Stimulated activated CD4-positive, alpha-beta T cell treated with anti-CD3 and anti-CD28 coated beads, TNF-alpha, amount 100 ng/mL, for 48 hours (primary cell): ENCODE measurements at places on chromosomes 12 and 14.

DNA sequence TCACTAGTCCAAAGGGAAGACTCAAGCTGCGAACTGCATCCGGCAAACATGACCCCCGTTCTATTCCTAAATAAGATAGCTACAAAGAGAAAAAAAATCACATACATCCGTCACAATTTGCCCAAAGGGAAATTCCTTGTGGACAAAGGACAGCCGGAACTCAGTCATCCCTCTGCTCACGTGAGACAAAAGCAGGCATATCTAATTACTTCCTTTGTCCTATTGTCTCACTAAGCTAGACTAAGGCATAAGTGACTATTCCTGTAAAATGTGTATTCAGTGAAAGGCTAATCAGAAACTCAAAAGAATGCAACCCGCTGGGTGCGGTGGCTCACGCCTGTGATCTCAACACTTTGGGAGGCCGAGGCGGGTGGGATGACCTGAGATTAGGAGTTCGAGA is 27.2 kb upstream of the NINJ2 start:
- no peak for DNase-seq

DNA sequence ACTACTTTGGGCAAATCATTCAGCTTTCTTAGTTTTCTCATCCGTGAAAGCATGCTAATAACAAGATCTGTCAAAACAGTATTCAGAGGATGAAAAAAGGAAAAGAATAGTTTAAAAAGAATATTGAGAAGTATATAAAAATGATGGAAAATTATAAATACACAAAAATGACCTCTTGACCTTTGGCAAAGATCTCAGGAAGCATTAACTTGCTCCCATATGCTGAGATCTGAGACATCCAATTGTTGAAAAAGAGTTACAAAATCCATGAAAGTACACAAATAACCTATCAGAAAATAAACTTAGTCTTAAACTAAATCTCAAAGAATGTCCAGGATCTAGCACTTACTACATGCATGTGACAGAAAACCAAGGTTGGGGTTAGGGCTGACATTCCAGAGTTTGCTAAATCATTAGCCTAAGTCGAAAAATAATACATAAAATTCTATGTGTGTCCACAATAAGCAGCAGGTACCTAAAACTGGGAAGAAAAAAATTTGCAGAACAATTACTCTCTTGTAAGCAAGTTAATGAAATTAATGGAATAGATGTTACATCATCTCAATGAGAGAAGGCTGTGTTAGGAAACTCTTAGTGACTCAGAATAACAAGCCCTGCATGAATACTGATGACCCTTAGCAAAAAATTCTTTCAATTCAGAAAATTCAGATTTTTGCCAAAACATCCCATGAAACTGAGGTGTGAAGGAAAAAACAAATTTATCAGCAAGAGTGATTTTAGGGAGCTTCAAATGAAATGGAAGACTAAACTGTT is 3.4 kb downstream of the PAH start:
- DNase-seq = no peak

- no peak for DNase-seq
Observed at GRCh38 chr14:74518221-74518620, 24.7 kb downstream of the ISCA2 start.

DNA sequence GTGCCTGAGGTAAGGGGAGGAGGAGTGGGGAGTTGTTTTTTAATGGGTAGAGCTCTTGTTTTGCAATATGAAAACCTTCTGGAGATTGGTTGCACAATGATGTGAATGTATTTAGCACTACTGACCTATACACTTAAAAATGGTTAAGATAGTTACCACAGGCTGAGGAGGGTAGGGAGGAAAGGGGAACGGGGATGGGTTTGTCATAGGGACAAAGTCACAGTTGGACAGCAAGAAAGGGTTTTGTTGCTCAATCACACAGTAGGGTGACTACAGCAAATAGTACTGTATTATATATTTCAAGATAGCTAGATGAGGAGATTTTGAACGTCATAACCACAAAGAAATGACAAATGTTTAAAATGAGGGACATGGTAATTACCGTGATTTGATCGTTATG is 1562.4 kb downstream of the AACS start:
- no peak for DNase-seq

DNA sequence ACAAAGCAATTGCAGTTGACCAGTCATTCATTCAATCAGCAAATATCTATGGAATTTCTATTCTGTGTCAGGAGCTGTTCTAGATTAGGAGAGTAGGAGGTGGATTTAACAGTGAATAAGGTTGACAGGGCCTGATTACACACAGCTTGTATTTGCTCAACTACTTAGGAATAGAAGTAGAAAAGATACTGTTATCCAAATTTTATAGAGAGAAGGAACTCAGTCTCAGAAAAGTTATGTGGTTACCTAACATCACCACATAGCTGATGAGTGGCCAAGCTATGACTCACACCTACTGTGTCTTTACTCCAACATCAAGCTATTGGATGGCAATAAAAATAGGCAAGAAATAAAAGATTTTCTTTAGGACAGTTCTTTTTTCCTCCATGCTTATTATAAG is 374.8 kb downstream of the RMST start:
- no peak for DNase-seq

DNA sequence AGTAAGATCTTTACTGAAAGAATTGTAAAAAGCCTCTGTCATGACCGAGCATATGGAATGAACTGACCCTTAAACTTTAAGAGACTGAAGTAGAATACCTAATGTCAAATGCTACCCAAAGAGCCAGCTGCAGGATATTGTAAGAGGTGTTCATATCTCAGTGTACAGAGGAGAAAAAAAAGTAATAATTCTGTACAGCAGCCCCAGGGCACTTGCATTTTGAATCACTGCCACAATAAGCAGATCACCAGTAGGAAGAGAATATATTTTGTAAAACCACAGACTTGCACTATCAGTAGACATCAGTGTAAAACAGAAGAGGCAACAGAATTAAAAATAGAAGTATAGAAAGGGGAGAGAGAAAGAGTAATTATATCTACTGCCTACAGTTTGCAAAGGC is 162.6 kb downstream of the PPFIA2 start:
- no peak for DNase-seq

DNA sequence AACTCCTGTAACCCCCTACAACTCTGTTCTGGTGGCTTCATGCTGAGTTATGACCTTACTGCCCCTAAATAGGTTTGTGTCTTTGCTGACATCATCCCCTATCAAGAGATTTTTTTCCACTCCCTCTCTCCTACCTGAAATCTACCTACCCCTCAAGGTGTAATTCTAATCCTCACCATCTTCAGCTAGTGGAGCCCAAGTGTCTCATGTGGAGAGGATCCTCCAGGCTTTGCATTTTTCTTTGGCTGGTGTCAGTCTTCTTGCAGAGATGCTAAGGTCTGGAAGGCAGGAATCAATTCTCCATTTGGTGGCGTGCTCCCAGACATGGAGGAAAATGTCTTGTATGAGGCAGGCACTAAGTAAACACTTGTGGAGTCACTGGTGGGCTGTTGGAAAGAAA is 74.8 kb upstream of the PRMT8 start:
- DNase-seq = no peak

- DNase-seq = no peak
Observed at GRCh38 chr12:105920161-105920684, 218.5 kb downstream of the NUAK1 start.

DNA sequence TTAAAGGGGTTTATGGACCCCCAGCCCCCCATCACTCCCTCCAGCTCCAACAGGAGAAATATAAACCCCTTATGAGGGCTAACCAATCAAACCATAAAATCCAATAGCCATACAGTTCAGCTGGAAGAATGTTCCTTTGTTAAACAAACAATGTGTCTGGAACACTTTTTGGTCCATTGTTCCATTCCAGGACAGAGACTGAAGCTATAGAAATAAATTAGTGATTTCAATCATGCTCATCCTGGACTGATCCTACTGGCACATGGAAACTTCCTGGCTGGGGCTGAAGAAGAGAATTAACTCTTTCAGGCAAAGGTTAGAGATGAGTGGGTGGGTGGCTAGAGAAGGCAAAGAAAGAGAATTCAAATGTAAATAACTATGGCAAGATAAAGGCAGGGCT is 63.4 kb downstream of the ANO2 start:
- no peak for DNase-seq

DNA sequence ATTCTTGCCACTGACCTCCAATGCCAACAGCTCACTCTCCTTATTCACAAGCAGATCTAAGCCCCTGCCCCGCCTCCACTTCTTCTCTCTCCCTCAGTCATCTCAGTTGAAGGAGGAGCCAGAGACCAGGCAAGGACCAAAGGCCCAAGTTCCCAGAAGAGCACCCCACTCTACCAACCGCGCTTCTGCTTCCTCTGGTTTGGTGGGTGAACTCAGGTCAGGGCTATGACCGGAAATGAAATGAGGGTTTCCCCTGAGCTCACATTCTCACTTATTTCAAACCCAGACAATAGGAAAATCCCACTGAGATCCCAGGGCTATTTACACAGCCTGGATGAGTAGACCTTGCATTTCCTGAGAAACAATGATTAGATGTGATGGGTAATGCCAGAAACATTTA is 9.9 kb downstream of the DPF3 start:
- DNase-seq = no peak

- DNase-seq = no peak
Observed at GRCh38 chr12:52010152-52010622, 3.4 kb downstream of the TAMALIN start.

DNA sequence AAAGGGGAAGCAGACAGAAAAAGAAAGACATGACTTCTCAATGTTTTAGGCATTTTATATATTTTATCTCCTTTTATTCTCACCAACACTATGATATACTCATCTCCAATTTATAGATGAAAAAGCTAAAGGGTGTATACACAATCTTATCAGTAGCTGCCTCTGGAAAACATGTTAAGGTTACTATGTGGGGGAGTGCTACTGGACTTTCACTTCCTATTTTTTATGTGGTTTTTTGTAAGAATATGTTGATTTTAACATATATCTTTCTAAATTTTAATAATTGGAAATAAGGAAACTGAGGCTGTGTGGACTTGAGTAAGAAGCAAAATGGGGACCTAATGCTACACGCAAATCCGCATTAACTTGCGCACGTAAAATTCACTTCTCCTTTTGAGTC is 99.6 kb upstream of the PDE3A start:
- DNase-seq = no peak

GRCh38 chr14:100626614-100627013 is 39.4 kb upstream of the BEGAIN start:
- DNase-seq = no peak

DNA sequence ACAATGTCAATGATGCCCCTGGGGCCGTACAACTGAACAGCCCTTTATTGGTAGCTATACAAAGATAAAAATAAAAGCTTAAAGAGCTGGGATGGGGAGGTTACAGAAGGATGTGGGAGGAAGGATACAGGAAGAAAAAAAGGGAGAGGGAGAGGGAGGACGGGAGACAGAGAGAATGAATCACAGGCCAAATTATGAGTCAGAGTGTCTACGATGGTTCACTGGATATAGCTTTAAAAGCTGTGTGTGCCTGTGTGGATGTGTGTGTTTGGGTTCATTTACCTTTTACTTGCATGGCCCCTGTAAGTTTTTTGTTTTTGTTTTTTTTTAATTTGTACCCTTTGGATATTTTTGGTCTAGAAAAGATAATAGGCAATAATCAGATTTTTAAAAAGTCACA is 111.9 kb downstream of the CCDC60 start:
- DNase-seq = no peak

DNA sequence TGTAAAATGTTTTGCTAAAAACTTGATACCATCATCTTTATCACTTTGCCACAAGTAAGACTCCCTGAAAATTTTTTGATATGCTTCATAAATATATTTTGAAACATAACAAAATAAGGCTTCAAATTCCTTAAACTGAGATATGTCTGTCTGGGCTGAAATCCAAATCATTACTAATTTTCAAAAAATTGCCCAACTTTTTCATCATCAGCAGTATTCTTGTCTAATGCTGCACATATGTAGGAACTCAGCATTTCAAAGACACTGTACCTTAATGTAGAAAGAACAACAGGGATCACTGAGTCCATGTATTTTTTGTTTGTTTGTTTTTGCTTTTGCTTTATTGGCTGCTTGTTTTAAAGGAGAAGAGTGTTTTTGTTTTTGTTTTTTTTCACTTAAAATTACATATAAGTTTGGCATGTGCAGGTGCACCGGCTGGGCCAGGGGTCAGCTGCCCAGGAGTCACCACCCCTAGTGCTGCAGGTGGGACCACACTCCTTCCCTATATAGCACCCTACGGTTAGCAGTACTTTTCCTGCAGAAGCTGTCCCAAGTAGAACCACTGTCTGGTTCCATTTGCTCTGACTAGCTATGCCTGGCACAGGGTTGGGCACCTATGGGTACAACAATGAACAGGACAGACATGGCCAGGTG is 231.2 kb downstream of the PIK3C2G start:
- no peak for DNase-seq

DNA sequence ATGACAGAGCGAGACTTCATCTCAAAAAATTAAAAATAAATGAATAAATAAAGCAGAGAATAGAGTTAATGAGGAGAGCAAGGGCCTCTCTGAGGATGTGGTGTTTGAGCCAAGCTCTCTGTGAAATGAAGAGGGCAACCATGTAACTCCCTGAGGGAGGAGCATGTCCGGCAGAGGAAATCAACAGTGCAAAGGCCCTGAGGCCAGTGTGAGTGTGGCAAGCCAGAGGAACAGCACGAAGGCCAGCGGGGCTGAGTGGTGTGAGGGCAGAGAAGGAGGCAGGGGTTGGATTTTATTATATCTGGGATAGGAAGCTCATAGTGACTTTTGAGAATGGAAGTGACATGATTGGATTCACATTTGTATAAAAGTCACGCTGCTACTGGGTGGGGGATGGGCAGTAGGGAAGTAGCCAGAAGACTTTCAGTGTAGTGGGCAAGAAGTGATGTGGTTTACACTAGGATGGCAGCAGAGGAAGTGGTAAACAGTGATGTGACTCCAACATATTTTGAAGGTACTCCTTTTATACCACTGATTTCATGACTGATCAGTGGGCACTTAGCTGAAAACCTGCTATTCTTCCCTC is 10.3 kb upstream of the LRP1-AS start:
- no peak for DNase-seq

- no peak for DNase-seq
Observed at GRCh38 chr12:46364777-46365580, 7.6 kb downstream of the SLC38A2 start.

DNA sequence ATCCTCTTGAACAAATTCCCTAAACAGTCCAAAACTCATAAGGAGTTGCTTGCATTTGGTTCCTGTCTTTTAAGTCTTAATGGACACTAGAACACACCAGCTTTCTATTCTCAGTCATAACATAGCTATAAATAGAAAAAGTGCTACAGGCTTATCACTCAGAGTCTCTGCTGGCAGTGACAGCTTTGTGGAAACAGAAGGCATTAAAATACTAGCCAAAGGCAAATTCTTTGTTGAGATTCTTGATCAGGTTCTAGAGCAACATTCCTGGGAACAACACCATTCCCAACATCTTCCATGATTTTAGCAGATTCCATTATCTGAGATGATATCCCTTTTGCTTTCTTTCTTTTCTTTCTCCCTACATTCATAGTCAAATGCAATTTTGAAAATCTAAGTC is 207.7 kb upstream of the PLEKHG7 start:
- DNase-seq = no peak

DNA sequence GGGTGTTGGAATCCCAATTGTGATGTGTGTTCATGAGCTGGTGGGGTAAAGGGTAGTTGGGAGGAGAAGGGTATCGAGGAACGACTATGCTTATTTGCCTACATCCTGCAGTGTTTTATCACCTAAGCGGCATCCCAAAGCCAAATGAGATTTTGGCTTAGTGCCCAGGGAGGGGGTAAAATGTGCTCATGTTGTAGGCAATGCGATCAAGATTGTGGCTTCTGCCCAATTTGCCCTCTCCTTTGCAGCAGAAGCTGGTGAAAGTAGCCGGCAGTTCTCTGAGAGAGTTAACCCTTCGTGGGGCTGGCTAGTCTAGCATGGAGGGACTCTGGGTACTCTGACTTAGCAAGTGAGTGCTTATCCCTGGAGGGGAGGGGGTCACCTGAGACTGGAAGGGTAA is 753 bp downstream of the RPH3A start:
- DNase-seq = no peak
